Tracheal epithelial cell (primary cell): ENCODE measurements at places on chromosomes 7 and 10. TPM values are rescaled to one million over a fixed set of nuclear protein-coding genes. Genes with fewer than 3 reads are reported as not detected.

The GATA3 gene
- under 0.01 TPM in 2 replicates for total RNA-seq

The SPAM1 gene
- total RNA-seq, result not detected in 2 replicates

The OR6V1 gene
- total RNA-seq, result not detected in 2 replicates

The TNS3 gene
- total RNA-seq, result 2.8 and 6.7 TPM in 2 replicates

The SORCS3 gene
- total RNA-seq, result 1.2 TPM in 1 of 2 replicates, not detected in the other

The NSUN6 gene
- total RNA-seq, result 8.3 and 10.1 TPM in 2 replicates

The CHAT gene
- not detected in 2 replicates for total RNA-seq

The ADAMTS14 gene
- 0.48 TPM in 1 of 2 replicates, not detected in the other for total RNA-seq

The GRM8 gene
- not detected in 2 replicates for total RNA-seq

The APBB1IP gene
- 1.4 TPM in 1 of 2 replicates, not detected in the other for total RNA-seq

The PRR15 gene
- total RNA-seq, result 1.3 and 3.9 TPM in 2 replicates

The OTUD1 gene
- total RNA-seq, result 9.9 and 15.3 TPM in 2 replicates

The SCIN gene
- 0.21 and 5.3 TPM in 2 replicates for total RNA-seq

The ITIH5 gene
- total RNA-seq, result under 0.01 and 0.21 TPM in 2 replicates

The SORCS1 gene
- not detected in 2 replicates for total RNA-seq

The PRSS1 gene
- not detected in 2 replicates for total RNA-seq

The HOXA2 gene
- total RNA-seq, result not detected in 2 replicates

The SYNPO2L gene
- not detected in 2 replicates for total RNA-seq

The ANK3 gene
- 14.7 and 30.3 TPM in 2 replicates for total RNA-seq

The MRPS24 gene
- 61.6 and 92.8 TPM in 2 replicates for total RNA-seq

The PILRA gene
- total RNA-seq, result under 0.01 TPM in 1 of 2 replicates, not detected in the other

The NUTM2E gene
- total RNA-seq, result 0.24 TPM in 1 of 2 replicates, not detected in the other

The TNKS2 gene
- total RNA-seq, result 60.2 and 61.8 TPM in 2 replicates

The FLNC gene
- 0.64 and 8.0 TPM in 2 replicates for total RNA-seq

The UPP1 gene
- 212 and 242 TPM in 2 replicates for total RNA-seq

The GBF1 gene
- total RNA-seq, result 13.2 and 14.0 TPM in 2 replicates

The AASS gene
- 7.2 and 8.5 TPM in 2 replicates for total RNA-seq

The CLRN3 gene
- total RNA-seq, result not detected in 2 replicates

The TBX20 gene
- 0.24 TPM in 1 of 2 replicates, not detected in the other for total RNA-seq

The TMEM130 gene
- not detected in 2 replicates for total RNA-seq

The EGR2 gene
- total RNA-seq, result under 0.01 TPM in 1 of 2 replicates, not detected in the other

The MCM10 gene
- total RNA-seq, result 0.43 and 3.9 TPM in 2 replicates

The HTRA1 gene
- 108 and 121 TPM in 2 replicates for total RNA-seq

The SH2D4B gene
- total RNA-seq, result under 0.01 TPM in 1 of 2 replicates, not detected in the other

The ZCWPW1 gene
- 1.4 and 2.8 TPM in 2 replicates for total RNA-seq

The UBE2D4 gene
- 4.9 and 6.7 TPM in 2 replicates for total RNA-seq

The CNPY1 gene
- not detected in 2 replicates for total RNA-seq

The MYL10 gene
- total RNA-seq, result not detected in 2 replicates

The LIMK1 gene
- total RNA-seq, result 11.9 and 27.0 TPM in 2 replicates

The CHST3 gene
- 20.0 and 21.1 TPM in 2 replicates for total RNA-seq

The SRRM3 gene
- 0.21 and 0.24 TPM in 2 replicates for total RNA-seq

The RBM20 gene
- total RNA-seq, result under 0.01 TPM in 1 of 2 replicates, not detected in the other

The OR2A7 gene
- total RNA-seq, result 0.85 and 1.7 TPM in 2 replicates

The MMP21 gene
- total RNA-seq, result not detected in 2 replicates

The C10orf95 gene
- total RNA-seq, result 3.1 and 5.1 TPM in 2 replicates

The ZEB1 gene
- 2.1 and 10.6 TPM in 2 replicates for total RNA-seq

The NODAL gene
- not detected in 2 replicates for total RNA-seq

The SPDYE5 gene
- not detected in 2 replicates for total RNA-seq

The HABP2 gene
- 0.24 TPM in 1 of 2 replicates, not detected in the other for total RNA-seq

The ZNF503 gene
- total RNA-seq, result 4.8 and 6.0 TPM in 2 replicates

The SPDYE9 gene
- total RNA-seq, result not detected in 2 replicates

The PIP gene
- total RNA-seq, result not detected in 2 replicates

The DNAH11 gene
- total RNA-seq, result 2.9 and 3.0 TPM in 2 replicates

The MSMB gene
- not detected in 2 replicates for total RNA-seq

The ASZ1 gene
- total RNA-seq, result not detected in 2 replicates

The LRRC17 gene
- total RNA-seq, result 0.72 and 1.9 TPM in 2 replicates

The NUTM2B gene
- under 0.01 and 0.43 TPM in 2 replicates for total RNA-seq

The CTAGE15 gene
- total RNA-seq, result 0.21 and 0.48 TPM in 2 replicates

The PYROXD2 gene
- total RNA-seq, result 2.1 and 17.1 TPM in 2 replicates

The UPK3BL2 gene
- total RNA-seq, result 10.0 and 17.1 TPM in 2 replicates
